ENCODE measurements at places on chromosomes 1 and 21.

GRCh38 chr1:159581422-159581821, 6.2 kb upstream of the APCS start:
- no peak for DNase-seq

- DNase-seq: no peak
Observed at GRCh38 chr1:222592171-222592570, 2.4 kb upstream of the TAF1A start.

GRCh38 chr1:212459656-212460055, 26.9 kb downstream of the NENF start:
- no peak for DNase-seq

GRCh38 chr1:90717665-90718410, 736 bp upstream of the BARHL2 start:
- DNase-seq: no peak
